ENCODE measurements at places on chromosomes 13 and 19. TPM values are rescaled to one million over a fixed set of nuclear protein-coding genes. Genes with fewer than 3 reads are reported as not detected.

Gene CD79A
- 0.45 TPM for total RNA-seq

GRCh38 chr13:54177466-54177865 is 1148.9 kb downstream of the OLFM4 start:
- H3K36me3 ChIP-seq = no peaks in the 10 kb centered on the region
- no peak overlapping the region for H3K4me3 ChIP-seq
- no peaks in the 10 kb centered on the region for H3K4me1 ChIP-seq
- no peak overlapping the region for H3K27ac ChIP-seq
- H3K27me3 ChIP-seq = no peaks in the 10 kb centered on the region

DNA sequence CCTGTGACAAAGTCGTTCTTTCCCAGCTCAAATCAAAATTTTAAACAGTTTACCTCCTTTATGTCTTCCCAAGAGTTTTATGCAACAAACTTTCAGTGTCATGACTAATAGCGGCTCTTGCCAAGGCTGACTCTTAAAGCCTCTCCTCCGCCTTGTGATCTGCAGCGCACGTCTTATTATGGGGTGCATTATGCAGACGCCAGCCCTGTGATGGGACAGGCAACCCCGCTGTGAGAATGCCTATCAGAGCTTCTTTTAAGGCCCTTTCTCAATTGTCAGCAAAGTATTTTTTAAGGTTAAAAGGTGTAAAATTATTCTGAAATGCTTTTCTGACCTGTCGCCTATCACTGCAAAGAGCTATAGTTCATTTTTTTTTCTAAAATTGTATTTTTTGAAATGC is 152.8 kb downstream of the SOX1 start:
- no peaks in the 10 kb centered on the region for H3K36me3 ChIP-seq
- no peaks in the 10 kb centered on the region for H3K4me1 ChIP-seq
- H3K4me3 ChIP-seq = no peak overlapping the region
- no peak overlapping the region for H3K27ac ChIP-seq
- DNase-seq = no peak

Gene ADPRHL1
- 2.8 TPM for total RNA-seq

DNA sequence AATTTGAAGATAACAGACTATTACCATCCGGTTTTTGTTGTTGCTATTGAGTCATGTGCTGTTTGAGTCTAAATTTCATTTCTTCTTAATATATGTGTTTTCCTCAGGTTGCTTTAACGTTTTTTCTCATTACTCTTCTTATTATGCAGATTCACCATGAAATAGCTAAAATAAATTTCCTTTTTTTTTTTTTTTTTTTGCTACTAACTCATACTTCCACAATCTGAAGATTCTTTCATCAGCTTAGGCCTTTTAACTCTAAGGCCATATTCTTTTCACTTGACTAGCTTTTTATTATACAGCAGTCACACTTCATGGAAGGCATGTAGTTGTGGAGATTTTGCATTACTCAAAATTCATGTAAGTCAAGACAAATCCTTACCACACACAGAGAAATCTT is 23.9 kb upstream of the RCBTB2 start:
- H3K4me3 ChIP-seq = no peak overlapping the region
- no peaks in the 10 kb centered on the region for H3K36me3 ChIP-seq
- H3K27me3 ChIP-seq = no peaks in the 10 kb centered on the region
- no peaks in the 10 kb centered on the region for H3K4me1 ChIP-seq
- H3K27ac ChIP-seq = no peak overlapping the region
- DNase-seq = no peak

GRCh38 chr13:65650321-65650720 is 1579.8 kb downstream of the PCDH9 start:
- no peaks in the 10 kb centered on the region for H3K27me3 ChIP-seq
- H3K36me3 ChIP-seq = no peaks in the 10 kb centered on the region
- H3K4me1 ChIP-seq = no peaks in the 10 kb centered on the region
- H3K4me3 ChIP-seq = no peak overlapping the region

- H3K4me3 ChIP-seq = peak overlapping the region; percentile 90
- no peak for DNase-seq
- H3K4me1 ChIP-seq = peaks cover 13% of the 10 kb centered on the region
- peaks cover 17% of the 10 kb centered on the region for H3K36me3 ChIP-seq
- no peaks in the 10 kb centered on the region for H3K27me3 ChIP-seq
Observed at GRCh38 chr19:18118420-18119012, 20.9 kb downstream of the MAST3 start.

DNA sequence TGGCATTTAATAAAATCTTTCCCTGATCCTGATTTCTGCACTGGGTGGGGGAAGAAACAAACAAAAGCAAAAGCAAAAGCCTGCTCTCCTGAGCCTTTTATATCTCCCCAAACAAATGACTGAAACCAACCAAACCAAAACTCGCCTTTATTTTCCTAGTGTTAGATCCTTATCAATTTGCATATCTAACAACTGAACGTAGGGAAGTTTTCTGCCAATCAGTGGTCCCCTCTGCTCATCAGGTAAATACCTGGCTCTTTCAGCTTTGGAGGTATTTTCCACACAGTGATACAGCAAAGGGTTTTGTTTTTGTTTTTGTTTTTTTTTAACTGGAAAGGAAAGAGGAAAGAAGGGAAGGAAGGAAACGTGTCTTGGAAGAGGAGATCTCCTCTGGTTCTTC is 3.3 kb downstream of the AMER2 start:
- H3K4me3 ChIP-seq = no peak overlapping the region
- DNase-seq = no peak
- H3K36me3 ChIP-seq = no peaks in the 10 kb centered on the region
- peaks cover 10% of the 10 kb centered on the region for H3K27me3 ChIP-seq
- H3K4me1 ChIP-seq = no peaks in the 10 kb centered on the region

DNA sequence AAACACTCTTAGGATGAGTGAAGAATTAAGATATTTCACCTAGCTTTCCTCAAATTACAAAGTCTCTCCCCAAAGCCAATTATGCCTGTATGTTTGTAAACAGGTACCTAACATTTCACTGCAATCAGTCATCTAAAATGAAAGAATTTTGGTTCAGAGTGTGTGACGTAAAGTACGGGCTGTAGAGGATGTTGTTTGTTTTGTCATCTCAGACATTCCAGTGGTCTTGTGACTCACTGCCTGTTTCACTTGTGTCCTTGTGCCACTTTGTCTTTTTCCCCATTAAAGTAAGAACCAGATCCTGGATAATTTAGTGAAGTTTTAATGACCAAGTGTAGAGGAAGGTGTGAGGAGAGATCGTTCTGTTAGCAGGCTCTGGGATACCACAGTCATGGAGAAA is 28.6 kb upstream of the EID2 start:
- peaks cover 36% of the 10 kb centered on the region for H3K27me3 ChIP-seq
- peaks cover 11% of the 10 kb centered on the region for H3K4me1 ChIP-seq
- H3K4me3 ChIP-seq = no peak overlapping the region

- DNase-seq = peak; percentile 71
- no peak overlapping the region for H3K27ac ChIP-seq
- H3K27me3 ChIP-seq = no peaks in the 10 kb centered on the region
- H3K4me3 ChIP-seq = peak overlapping the region; percentile 37
- peaks cover 30% of the 10 kb centered on the region for H3K36me3 ChIP-seq
Observed at GRCh38 chr13:109784590-109785140, 1.7 kb downstream of the IRS2 start.

- H3K27me3 ChIP-seq = peaks cover 36% of the 10 kb centered on the region
- no peak for DNase-seq
- H3K4me3 ChIP-seq = no peak overlapping the region
- H3K36me3 ChIP-seq = no peaks in the 10 kb centered on the region
Observed at GRCh38 chr13:29621051-29621800, 25.7 kb upstream of the SLC7A1 start.

Gene PSG2
- not detected for total RNA-seq

Gene C19orf47
- 22.7 TPM for total RNA-seq

- DNase-seq = no peak
- H3K4me1 ChIP-seq = no peaks in the 10 kb centered on the region
- no peak overlapping the region for H3K4me3 ChIP-seq
- H3K27me3 ChIP-seq = no peaks in the 10 kb centered on the region
- H3K27ac ChIP-seq = no peak overlapping the region
- H3K36me3 ChIP-seq = peaks cover 20% of the 10 kb centered on the region
Observed at GRCh38 chr13:114310956-114311355, 3.3 kb upstream of the CHAMP1 start.

Gene ZNF43
- total RNA-seq = 6.5 TPM

- peaks cover 40% of the 10 kb centered on the region for H3K36me3 ChIP-seq
- H3K4me3 ChIP-seq = no peak overlapping the region
- peaks cover 17% of the 10 kb centered on the region for H3K4me1 ChIP-seq
- DNase-seq = no peak
- no peaks in the 10 kb centered on the region for H3K27me3 ChIP-seq
Observed at GRCh38 chr19:18366021-18366435, 19.9 kb upstream of the GDF15 start.

DNA sequence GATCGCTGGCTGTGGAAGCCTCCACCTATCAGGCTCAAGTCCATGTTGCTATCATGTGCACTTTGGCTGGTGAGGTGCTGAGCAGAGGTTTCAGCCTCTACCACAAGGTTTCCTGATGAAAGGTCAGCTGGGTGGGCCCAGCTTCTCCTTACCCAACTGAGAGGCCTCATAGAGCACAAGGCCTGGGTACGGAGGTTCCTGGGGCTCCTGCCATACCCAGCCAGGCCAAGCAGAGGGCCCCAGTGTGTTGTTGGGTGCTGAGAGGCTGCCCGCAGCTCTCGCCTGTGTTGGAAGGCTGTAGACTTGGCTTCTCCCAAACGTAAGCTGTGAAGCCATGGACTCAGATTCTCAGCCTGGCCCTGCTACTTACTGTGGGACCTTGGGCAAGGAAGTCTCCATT is 28.2 kb downstream of the ACTN4 start:
- no peak overlapping the region for H3K4me3 ChIP-seq
- DNase-seq = no peak
- H3K27ac ChIP-seq = peak overlapping the region; percentile 85
- peaks cover 95% of the 10 kb centered on the region for H3K36me3 ChIP-seq
- H3K4me1 ChIP-seq = peaks cover 91% of the 10 kb centered on the region
- no peaks in the 10 kb centered on the region for H3K27me3 ChIP-seq

- no peaks in the 10 kb centered on the region for H3K27me3 ChIP-seq
- H3K4me1 ChIP-seq = no peaks in the 10 kb centered on the region
- no peak for DNase-seq
- H3K27ac ChIP-seq = no peak overlapping the region
Observed at GRCh38 chr13:113653264-113654174, 4.5 kb downstream of the ATP4B start.

Gene FCGBP
- total RNA-seq = 5.3 TPM

Gene DOHH
- total RNA-seq = 11.6 TPM

DNA sequence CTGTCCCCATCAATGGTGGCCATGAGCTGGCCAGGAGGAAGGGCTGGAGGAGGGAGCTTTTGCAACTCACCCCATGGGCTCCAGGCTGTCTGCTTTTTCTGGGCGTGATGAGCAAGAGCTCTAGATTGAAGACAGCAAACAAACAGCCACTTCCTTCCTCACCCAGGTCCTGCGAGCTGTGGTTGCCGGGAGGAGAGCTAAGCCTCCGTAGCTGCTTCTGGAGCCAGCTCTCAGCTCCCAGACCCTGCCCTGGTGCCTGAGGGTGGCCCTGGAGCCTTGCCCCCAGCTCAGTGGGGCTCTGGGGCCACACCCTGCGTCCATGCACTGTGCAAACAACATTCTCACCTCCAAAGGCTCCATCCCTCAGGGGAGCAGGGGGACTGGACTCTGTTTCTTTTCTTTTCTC is 6.2 kb downstream of the MYO1F start:
- H3K27me3 ChIP-seq = peaks cover 38% of the 10 kb centered on the region
- H3K27ac ChIP-seq = no peak overlapping the region
- peak; percentile 6 for DNase-seq

Gene VPS36
- total RNA-seq = 40.2 TPM

DNA sequence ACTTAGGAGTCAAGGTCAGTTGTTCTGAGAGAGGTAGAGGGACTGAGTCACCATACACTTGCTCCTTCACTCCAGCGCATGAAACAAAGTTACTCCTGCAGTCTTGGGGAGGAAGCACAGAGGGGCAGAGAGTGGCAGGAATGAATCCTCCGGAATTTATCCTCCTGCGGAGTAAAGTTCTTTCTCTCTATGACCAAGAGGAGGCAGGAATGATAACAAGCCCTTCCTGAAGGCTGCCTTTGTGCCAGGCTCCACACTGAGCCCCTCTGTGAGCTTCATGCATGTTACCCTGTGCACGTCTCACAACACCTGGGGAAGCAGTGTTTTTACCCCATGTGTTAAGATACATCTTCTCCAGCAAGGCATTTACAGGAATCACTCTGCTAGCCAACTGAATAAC is 458.4 kb downstream of the KLF12 start:
- peak overlapping the region; percentile 95 for H3K27ac ChIP-seq
- H3K36me3 ChIP-seq = no peaks in the 10 kb centered on the region
- DNase-seq = peak; percentile 3
- H3K27me3 ChIP-seq = no peaks in the 10 kb centered on the region
- no peak overlapping the region for H3K4me3 ChIP-seq

DNA sequence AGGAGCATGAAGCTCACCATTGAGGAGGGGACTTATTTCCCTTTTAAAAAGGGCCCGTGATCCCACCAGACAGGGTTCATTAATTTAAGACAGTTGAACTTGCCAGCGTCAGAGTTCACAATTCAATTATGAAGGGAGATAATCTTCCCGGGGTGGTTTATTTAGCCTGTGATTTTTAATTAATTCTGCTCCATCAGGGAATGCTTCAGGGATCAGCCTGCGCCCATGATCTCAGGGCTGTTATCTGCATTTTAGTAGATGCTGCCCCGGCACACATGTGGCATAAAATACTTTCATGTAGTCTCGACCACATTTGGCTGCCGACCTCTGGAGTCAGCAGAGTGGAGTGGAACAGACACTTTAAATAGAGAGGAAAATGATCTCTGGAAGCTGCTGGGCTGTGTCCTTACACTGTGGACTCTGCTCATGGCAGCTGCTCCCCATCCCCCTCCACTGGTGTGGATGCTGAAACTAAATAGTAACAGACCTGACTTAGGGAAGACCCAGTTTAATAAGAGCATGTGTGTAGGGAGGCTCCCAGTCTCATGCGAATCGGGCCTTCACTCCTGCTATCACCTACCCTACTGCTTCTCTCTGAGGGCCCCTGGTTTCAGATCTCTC is 256.9 kb downstream of the TEX29 start:
- H3K27me3 ChIP-seq = no peaks in the 10 kb centered on the region
- no peak overlapping the region for H3K4me3 ChIP-seq
- DNase-seq = no peak
- no peaks in the 10 kb centered on the region for H3K4me1 ChIP-seq
- no peaks in the 10 kb centered on the region for H3K36me3 ChIP-seq
- no peak overlapping the region for H3K27ac ChIP-seq

- no peak overlapping the region for H3K4me3 ChIP-seq
- H3K4me1 ChIP-seq = peaks cover 8% of the 10 kb centered on the region
- no peak for DNase-seq
- no peak overlapping the region for H3K27ac ChIP-seq
Observed at GRCh38 chr19:43624933-43625332, 5.5 kb upstream of the ZNF428 start.

Gene ZNF556
- not detected for total RNA-seq

- peak overlapping the region; percentile 37 for H3K4me3 ChIP-seq
- peaks cover 7% of the 10 kb centered on the region for H3K27me3 ChIP-seq
- peak; percentile 72 for DNase-seq
- H3K4me1 ChIP-seq = no peaks in the 10 kb centered on the region
- H3K27ac ChIP-seq = no peak overlapping the region
- H3K36me3 ChIP-seq = peaks cover 8% of the 10 kb centered on the region
Observed at GRCh38 chr19:1513499-1514294, 878 bp upstream of the ADAMTSL5 start.

Gene TPTE2
- total RNA-seq = not detected

Gene KIR3DL1
- total RNA-seq = not detected

Data from Calu3 (cell line).